Lung microvascular endothelial cell (primary cell): ENCODE measurements at places on chromosomes 12 and 14. TPM values are rescaled to one million over a fixed set of nuclear protein-coding genes. Genes with fewer than 3 reads are reported as not detected.

The KRT75 gene
- total RNA-seq, result not detected in 2 replicates

The CCDC38 gene
- total RNA-seq, result not detected in 2 replicates

The CLBA1 gene
- total RNA-seq, result 3.2 and 3.5 TPM in 2 replicates

The SALL2 gene
- 0.44 and 0.60 TPM in 2 replicates for total RNA-seq

The LMO3 gene
- under 0.01 TPM in 1 of 2 replicates, not detected in the other for total RNA-seq

The MYO1H gene
- total RNA-seq, result not detected in 2 replicates

- DNase-seq, result no peak
Measured at GRCh38 chr12:123816896-123817537, 54.9 kb downstream of the DNAH10 start.

DNA sequence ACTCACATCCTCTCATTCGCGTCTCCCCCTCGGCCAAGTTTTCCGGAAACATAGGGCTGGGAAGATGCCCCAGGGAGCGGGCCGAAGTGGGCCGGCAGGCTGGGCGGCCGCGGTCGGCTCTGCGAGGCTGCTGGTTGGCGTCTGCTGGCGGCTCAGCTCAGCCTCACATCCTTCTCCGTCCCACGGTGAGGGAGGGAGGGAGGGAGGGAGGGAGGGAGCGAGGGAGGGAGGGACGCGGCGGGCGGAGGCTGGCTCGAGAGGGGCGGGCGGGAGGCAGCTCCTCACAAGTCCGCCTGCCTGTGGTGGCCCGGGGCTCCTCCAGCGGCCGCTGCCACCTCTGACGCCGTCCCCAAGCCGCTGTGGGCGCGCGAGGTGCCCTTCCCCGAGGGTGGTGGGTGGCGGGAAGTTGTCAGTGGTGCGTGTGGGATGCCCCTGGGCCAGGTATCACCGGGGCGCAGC, 93.8 kb downstream of the RFLNA start:
- peak; percentile 55 for DNase-seq

- DNase-seq, result peak; percentile 91
Measured at GRCh38 chr14:51283402-51284085, 43.5 kb downstream of the TMX1 start.

GRCh38 chr14:25394356-25394755, 344.4 kb upstream of the STXBP6 start:
- no peak for DNase-seq

- no peak for DNase-seq
Measured at GRCh38 chr12:102833687-102834441, 83.2 kb downstream of the PAH start.

GRCh38 chr12:169528-170370, 44.2 kb downstream of the SLC6A12 start:
- peak; percentile 89 for DNase-seq
